ENCODE measurements at places on chromosomes 5 and 9.

DNA sequence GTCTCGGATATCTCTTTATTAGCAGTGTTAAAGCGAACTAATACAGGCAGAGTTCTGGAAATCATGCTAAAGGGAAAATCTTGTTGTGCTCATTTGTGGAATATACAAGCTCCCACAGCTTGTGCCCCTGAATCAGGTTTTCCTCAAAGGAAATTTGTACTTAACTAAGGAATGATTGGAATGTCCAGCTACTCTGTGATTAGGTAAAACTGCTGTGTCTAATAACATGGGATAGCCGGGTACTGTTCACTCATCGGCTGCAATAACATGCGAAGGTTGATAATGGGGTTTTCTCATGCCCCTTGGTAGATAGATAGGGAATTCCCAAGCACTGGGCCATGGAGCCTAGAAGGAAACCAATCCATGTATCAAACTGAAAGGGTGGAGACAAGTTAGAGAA lies 306.7 kb downstream of the NR2F1-AS1 start:
- DNase-seq = no peak

- DNase-seq = no peak
These were observed 11.1 kb downstream of the NIPSNAP3B start for GRCh38 chr9:104774831-104775573.

- DNase-seq = no peak
These were observed 133.0 kb upstream of the TUT7 start for GRCh38 chr9:86486891-86487837.

- DNase-seq = no peak
These were observed 560.3 kb upstream of the ZNF608 start for GRCh38 chr5:125306741-125307140.

- DNase-seq = no peak
These were observed 1.7 kb downstream of the TUT7 start for GRCh38 chr9:86352440-86353077.

GRCh38 chr5:9713356-9713755 lies 83.2 kb upstream of the TAS2R1 start:
- no peak for DNase-seq

- no peak for DNase-seq
These were observed 48.3 kb upstream of the EXOC3 start for GRCh38 chr5:394671-395155.

GRCh38 chr5:10677533-10677932 lies 83.5 kb downstream of the DAP start:
- DNase-seq = no peak

GRCh38 chr9:23254404-23255184 lies 571.4 kb downstream of the ELAVL2 start:
- DNase-seq = no peak

DNA sequence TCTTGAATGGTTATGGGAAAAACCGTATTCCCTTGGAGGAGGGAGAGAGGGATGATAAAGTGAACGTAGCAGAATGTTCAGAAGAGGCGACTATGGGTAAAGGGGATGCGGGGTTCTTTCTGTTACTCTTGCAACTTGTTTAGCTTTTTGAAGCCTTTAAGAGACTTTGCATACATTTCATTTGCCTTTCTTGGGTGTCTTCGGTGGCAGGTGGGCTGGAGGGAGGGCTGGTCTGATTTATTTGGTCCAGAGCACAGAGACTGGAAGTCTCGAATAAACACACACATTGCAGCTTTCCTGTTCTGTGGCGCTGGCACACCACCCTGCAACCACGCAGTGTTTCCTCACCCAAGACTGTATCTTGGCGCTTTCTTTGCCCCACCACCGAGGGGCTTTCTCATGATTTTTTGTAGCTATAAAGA lies 23.2 kb downstream of the TTF1 start:
- no peak for DNase-seq

GRCh38 chr9:125536167-125536772 lies 170.7 kb downstream of the MAPKAP1 start:
- no peak for DNase-seq

DNA sequence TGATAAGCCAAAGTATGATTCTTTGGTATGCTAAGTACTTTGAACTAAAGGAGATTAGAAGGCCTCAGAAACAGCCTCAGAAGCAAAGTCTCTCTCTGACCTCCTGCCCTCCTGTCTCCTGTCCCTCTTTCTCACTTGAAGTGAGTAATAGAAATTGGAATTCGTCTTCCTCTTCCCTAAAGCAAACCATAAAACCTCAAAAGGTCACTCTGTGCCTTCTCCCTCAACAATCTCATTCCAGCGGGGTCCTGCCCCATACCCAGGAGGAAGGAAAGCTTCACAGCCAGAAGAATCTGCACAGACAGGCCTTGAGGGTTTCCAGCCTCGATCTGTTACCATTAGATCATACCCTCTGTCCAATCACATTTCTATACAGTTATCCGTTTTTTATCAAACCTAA lies 87.8 kb downstream of the HAPLN1 start:
- no peak for DNase-seq

- no peak for DNase-seq
These were observed 78.9 kb downstream of the OR2K2 start for GRCh38 chr9:111250875-111251842.

GRCh38 chr5:2747363-2748162 lies 3.9 kb downstream of the IRX2 start:
- DNase-seq = no peak

DNA sequence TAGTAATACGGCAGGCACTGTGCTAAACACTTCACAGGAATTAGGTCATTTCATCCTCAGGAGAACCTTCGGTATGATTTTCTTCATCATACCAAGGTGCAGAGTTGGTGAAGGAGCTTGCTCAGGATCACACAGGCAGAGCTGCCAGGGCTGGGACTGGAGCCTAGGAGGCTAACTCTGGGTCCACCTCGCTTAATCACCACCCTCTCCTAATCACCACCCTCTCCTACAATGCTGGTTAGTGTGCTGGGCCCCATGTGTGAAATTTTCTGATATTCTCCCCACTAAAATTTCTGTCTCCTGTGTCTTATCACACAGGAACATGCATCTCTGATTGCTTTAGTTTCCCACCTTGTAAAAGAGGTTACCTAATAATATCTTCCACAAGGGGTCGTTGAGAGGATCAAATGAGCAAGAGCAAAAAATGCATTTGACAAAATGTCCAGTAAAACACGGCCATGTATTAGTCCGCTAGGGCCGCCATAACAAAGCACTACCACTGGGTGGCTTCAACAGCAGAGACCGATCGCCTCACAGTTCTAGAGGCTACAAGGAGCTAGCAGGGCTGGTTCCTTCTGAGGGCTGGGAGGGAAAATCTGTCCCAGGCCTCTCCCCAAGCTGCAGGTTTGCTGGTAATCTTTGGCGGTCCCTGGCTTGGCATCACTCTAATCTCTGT lies 128.2 kb upstream of the NFIB start:
- no peak for DNase-seq

DNA sequence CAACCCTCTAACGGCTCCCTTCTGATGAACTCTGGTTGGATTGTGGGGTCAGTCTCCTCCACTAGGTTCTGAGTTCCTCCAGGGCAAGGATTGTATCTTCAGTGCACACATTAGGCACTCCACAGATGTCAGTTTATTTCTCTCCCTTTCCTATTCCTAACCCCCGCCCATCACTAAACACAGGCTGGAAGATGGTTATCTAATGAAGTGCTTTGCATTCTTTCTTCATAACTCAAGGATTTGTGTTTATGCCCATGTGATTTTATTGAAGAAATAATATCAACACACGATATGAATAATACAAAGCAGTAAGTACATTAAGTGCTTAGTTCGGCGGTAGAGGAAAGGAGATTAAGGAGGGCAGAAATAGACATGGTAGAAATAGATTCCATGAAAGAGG lies 4.4 kb upstream of the CREBRF start:
- no peak for DNase-seq

Measured in stimulated activated CD4-positive, alpha-beta T cell treated with anti-CD3 and anti-CD28 coated beads, TNF-alpha, amount 100 ng/mL, for 1 hour (primary cell).